ENCODE measurements at places on chromosomes 16 and 17.

DNA sequence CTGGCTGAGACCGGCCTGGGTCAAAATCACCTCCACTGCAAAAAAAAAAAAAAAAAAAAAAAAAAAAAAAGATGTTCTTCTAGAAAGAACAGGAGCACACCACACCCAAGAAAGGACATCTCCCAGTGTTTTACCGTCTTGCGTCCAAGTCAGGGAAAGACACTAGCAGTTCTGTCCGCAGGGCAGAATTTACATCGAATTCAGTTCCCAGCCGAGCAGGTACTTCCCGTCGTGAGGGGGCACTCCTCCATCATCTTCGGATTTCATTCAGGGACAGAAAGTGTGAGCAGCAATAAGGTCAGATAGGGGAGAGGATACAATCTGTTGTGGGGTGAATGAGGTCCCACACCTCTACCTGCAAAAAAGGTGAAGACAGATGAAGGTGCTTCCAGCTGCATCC lies 574.7 kb downstream of the KCNJ18 start:
- DNase-seq, result no peak

DNA sequence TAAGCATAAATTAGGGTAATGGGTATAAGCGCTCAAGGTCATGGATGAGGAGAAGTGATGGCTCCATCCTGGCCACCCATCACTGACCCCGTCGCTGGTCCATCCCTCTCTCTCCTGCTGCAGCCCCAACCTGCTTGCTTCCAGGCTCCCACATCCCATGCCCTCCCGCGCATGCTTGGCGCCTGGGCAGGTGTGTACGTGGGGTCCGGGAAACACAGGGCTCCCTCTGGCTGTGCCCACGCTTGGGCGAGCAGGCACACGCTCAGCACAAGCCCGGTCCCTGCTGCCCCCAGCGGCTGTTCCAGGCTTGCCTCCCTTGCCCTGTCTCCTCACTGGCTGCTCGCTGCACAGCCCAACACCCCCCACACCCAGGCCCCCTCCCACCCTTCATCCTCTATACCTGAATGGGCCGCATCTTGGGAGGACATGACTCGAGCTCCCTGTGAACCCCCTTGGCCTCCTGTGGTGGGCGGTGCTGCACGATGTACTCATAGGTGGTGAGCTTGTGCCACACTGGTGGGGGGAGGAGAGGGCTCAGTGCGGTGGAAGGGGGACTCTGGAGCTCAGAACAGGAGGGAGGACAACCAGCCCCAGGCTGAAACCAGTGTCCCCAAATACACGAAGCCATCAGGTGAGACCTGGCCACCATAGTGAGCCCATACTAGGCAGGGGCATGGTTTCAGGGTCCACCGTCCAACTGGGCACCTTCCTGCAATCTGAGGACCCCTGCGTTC lies 4.7 kb upstream of the TPPP3 start:
- DNase-seq, result no peak

DNA sequence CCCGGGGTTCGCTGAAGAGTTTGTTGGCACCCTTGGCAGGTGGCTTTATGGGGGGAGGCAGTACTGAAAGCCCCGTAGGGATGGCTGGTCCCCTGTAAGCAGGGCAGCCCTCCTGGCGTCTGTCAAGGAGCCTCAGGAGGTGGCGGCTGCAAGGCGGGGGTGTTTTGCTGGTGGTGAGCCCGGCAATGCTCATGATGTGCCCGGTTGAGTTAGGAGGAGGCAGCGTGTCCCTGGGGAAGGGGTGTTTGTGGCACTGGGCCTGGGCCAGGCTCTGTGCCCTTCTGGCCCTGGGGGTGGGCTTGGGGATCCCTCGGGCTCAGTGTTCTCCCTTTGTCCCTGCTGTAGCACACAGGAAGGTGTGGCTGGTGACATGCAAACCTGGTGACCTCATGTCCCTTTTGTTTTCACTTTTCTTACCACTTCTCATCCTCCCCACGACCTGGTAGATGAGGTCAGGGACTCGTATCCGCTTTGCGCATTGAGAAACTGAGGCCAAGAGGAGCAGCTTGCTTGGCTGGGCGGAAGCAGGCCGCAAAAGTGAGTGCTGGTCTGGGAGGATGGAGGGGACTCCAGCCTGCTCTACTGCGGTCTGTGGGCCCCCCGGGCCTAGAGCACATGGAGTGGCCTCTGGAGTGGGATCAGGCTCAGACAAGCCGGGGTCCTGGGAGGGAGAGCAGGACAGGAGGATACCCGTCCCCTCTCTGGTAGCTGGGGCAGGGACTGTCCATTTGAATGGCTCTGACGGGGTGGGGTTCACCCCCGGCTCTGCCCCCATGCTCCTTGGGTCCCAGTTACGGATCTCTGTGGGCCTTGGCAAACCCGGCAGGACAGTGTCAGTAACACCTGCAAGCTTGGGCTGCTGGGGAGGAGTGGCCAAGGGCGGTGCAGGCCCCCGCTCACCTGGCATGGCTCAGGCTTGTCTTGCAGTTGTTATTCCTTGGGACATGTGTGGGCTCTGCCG lies 2.2 kb downstream of the SNN start:
- no peak for DNase-seq

DNA sequence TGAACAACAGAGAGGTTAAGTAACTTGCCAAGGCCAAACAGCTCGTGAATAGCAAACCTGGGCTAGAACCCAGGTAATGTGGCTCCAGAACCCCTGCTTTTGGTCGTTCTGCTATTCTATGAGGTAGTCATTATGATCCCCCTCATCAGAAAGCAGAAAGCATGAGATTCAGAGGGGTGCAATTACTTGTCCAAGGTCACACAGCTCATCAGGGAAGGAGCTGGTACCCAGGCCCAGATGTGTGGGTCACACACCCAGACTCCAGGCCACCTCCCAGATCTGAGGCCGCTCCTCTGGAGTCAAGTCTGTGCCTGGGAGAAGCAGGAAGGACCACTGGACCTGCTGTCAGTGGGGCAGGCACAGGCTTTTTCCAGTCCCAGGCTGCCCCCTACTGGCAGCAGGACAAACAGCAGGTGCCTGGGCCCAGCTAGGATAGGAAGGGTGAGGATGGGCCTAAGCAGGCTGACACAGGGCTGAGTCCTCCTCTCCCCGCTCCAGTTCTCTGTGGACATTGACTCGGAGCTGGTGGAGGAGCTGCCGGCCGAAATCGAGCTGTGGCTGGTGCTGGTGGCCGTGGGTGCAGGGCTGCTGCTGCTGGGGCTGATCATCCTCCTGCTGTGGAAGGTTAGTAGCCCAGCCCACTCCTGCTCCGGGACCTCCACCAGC lies 7.8 kb upstream of the PDK2 start:
- no peak for DNase-seq

Data from cortex of kidney (tissue), 1 donor.